ENCODE measurements at places on chromosomes 12 and 14. TPM values are rescaled to one million over a fixed set of nuclear protein-coding genes. Genes with fewer than 3 reads are reported as not detected.

The CISTR gene
- not detected for total RNA-seq

GRCh38 chr12:113326775-113327395 lies 8.0 kb downstream of the SLC8B1 start:
- no peak for DNase-seq

DNA sequence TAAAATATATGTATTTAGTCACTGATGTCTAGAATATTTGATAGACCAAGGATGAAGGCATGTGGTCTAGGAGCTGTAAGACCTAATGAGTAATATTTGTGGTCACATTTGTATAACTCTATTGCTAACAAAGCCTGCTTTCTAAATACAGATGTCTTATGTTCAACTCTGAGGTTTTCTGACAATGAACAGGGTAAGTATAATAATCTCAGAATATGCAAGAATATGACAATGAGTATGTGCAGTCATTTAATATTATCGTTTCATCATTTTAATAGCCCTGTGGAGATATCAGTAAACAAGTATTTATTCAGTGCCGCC lies 389.6 kb downstream of the LRIG3 start:
- no peak for DNase-seq

The MORN3 gene
- 0.15 TPM for total RNA-seq

The DACT1 gene
- total RNA-seq: 1.3 TPM

All from GM12878 (cell line).